ENCODE measurements at places on chromosomes 1 and 21.

- H3K27ac ChIP-seq: peak overlapping the region; percentile 70
- ATAC-seq: no peak
- H3K27me3 ChIP-seq: no peaks in the 10 kb centered on the region
- H3K4me1 ChIP-seq: peaks cover 16% of the 10 kb centered on the region
- H3K4me3 ChIP-seq: peak overlapping the region; percentile 58
Measured at GRCh38 chr1:11731691-11732283, 4.1 kb upstream of the AGTRAP start.

DNA sequence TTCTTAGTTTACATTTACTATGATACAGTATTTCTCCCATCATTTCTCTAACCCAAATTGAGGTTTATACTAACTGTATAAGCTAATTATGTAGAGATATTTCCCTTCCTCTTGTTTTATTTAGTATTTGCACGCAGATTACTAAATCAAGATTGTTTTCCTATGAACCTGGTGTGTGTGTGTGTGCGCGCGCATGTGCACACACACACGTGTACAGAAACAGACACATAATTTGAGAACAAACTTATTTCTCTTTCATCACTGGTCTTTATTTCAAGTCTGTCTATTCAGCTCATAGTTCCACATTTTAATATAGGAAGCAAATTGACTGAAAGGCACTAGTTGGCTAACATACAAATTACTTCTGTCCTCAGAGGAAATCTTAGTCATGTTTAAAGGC lies 19.7 kb upstream of the COL24A1 start:
- H3K36me3 ChIP-seq: no peaks in the 10 kb centered on the region
- H3K27me3 ChIP-seq: no peaks in the 10 kb centered on the region
- no peaks in the 10 kb centered on the region for H3K4me1 ChIP-seq
- ATAC-seq: no peak

DNA sequence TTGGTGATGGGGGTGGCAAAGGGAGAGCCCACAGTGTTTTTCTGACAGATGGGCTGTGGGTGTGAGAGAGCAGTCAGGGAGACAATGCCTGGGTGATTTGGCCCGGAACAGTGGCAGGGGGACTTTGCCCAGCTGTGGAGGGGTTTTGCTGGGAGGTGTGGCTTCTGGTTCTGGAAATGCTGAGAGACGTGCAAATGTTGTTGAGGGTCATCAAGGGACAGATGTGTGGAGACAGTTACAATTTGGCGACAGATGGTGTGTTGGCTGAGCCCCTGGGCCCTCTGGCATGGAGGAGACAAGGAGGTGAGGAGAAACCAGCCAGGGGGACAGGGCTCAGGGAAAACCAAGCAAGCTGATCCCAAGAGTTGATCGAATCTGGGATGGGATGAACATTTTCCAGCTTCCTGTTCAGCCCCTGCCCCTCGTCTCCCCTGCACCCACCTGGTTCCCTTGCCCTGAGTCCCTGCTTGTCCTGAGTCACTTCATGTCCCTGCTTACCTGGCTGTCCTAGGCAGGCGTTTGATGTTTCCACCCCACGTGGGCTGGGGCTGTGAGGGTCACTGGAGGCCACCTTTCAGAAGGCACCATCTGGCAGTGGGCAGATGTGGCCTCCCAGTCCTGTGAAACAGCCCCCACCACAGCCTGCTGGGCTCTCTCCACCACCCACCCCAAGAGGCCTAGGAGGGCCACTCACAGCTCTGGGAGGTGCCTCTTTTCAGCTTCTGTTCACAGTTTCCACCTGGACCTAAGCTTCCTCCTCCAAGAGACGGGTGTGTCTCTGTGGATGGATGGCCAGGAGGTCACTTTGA lies 15.8 kb upstream of the ZNF678 start:
- H3K4me3 ChIP-seq: no peak overlapping the region
- no peaks in the 10 kb centered on the region for H3K4me1 ChIP-seq
- H3K27ac ChIP-seq: peak overlapping the region; percentile 31
- H3K36me3 ChIP-seq: no peaks in the 10 kb centered on the region

- no peaks in the 10 kb centered on the region for H3K36me3 ChIP-seq
- H3K27me3 ChIP-seq: peaks cover 3% of the 10 kb centered on the region
- ATAC-seq: peak; percentile 100
- H3K4me1 ChIP-seq: peaks cover 5% of the 10 kb centered on the region
- H3K4me3 ChIP-seq: no peak overlapping the region
Measured at GRCh38 chr1:171877701-171878100, 36.4 kb downstream of the DNM3 start.

GRCh38 chr1:64090436-64090835 lies 113.0 kb upstream of the UBE2U start:
- no peak overlapping the region for H3K27ac ChIP-seq
- no peaks in the 10 kb centered on the region for H3K4me1 ChIP-seq
- H3K27me3 ChIP-seq: peaks cover 5% of the 10 kb centered on the region
- no peak overlapping the region for H3K4me3 ChIP-seq
- H3K36me3 ChIP-seq: no peaks in the 10 kb centered on the region

GRCh38 chr21:31502537-31503143 lies 156.9 kb upstream of the SOD1 start:
- no peak overlapping the region for H3K4me3 ChIP-seq
- H3K27me3 ChIP-seq: no peaks in the 10 kb centered on the region
- no peak for ATAC-seq
- H3K27ac ChIP-seq: no peak overlapping the region
- peaks cover 20% of the 10 kb centered on the region for H3K4me1 ChIP-seq
- no peaks in the 10 kb centered on the region for H3K36me3 ChIP-seq

DNA sequence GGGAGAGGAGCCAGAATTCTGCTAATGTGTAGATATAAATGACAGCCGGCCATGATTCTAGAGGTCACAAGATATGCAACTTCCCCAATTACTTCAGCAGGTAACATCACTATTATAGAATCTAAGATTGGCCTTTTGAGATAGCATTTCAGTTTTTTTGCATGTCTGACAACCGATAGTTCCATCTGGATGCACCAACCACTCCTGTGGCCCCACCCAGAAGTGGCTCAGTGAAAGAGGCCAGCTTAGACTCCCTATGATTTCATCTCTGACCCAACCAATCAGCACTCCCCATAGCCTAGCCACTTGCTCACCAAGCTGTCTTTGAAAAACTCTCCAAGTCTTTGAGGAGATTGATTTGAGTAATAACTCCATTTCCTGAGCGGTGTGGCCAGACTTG lies 30.3 kb upstream of the NUF2 start:
- peaks cover 12% of the 10 kb centered on the region for H3K36me3 ChIP-seq
- H3K27me3 ChIP-seq: no peaks in the 10 kb centered on the region
- no peak overlapping the region for H3K27ac ChIP-seq
- no peaks in the 10 kb centered on the region for H3K4me1 ChIP-seq
- no peak for ATAC-seq
- no peak overlapping the region for H3K4me3 ChIP-seq

GRCh38 chr1:25568834-25569596 lies 25.6 kb downstream of the LDLRAP1 start:
- H3K27ac ChIP-seq: peak overlapping the region; percentile 66
- no peaks in the 10 kb centered on the region for H3K27me3 ChIP-seq
- peaks cover 13% of the 10 kb centered on the region for H3K4me1 ChIP-seq
- H3K4me3 ChIP-seq: no peak overlapping the region

DNA sequence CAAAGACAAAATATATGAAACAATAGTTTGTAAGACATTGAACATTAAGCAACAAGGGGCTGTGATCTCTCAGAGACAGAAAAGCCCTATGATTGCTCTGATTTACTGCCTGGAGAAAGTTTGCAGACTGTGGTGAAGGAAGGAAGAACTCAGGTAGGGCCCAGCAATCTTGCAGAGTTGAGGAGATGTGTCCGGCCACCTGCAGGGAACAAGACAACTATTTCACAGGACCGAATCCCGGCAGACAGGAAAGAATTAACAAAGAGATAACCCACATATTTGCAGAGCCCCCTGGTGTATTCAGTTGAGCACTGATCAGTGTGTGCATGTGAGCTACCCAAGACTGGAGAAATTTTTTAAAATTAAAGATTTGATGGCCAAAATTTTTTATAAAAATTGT lies 58.3 kb upstream of the FMN2 start:
- ATAC-seq: no peak
- H3K4me3 ChIP-seq: no peak overlapping the region
- H3K27ac ChIP-seq: no peak overlapping the region
- H3K4me1 ChIP-seq: no peaks in the 10 kb centered on the region
- H3K27me3 ChIP-seq: peaks cover 4% of the 10 kb centered on the region
- H3K36me3 ChIP-seq: no peaks in the 10 kb centered on the region

DNA sequence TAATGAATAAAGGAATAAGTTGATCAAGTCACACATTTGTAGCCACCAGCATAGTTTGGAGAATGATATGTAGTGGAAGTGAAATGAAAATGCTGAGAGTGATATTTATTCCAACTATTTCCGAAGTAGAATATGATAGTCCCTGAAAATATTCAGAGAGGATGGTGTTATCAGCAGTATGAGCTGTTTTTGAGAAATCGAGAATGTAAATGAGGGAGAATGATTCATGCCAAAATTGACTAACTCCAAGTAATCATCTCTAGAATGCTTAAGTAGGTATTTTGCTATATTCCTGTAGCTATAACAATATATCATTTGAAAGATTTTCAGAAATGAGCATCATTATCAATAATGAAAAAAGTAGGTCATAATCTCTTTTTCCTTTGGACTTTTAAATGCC lies 178.9 kb downstream of the PDE4B start:
- no peaks in the 10 kb centered on the region for H3K4me1 ChIP-seq
- H3K36me3 ChIP-seq: no peaks in the 10 kb centered on the region
- H3K4me3 ChIP-seq: no peak overlapping the region
- peaks cover 6% of the 10 kb centered on the region for H3K27me3 ChIP-seq
- peak; percentile 77 for ATAC-seq

GRCh38 chr1:82634266-82634665 lies 833.5 kb downstream of the ADGRL2 start:
- no peak overlapping the region for H3K4me3 ChIP-seq
- no peaks in the 10 kb centered on the region for H3K4me1 ChIP-seq
- no peak for ATAC-seq
- no peaks in the 10 kb centered on the region for H3K27me3 ChIP-seq

GRCh38 chr1:44489481-44489880 lies 84.4 kb downstream of the RNF220 start:
- H3K27me3 ChIP-seq: peaks cover 19% of the 10 kb centered on the region
- H3K27ac ChIP-seq: no peak overlapping the region
- no peaks in the 10 kb centered on the region for H3K36me3 ChIP-seq
- no peaks in the 10 kb centered on the region for H3K4me1 ChIP-seq
- ATAC-seq: no peak

- H3K27ac ChIP-seq: no peak overlapping the region
- no peaks in the 10 kb centered on the region for H3K36me3 ChIP-seq
- no peak overlapping the region for H3K4me3 ChIP-seq
Measured at GRCh38 chr1:155030899-155031298, 2.7 kb downstream of the DCST2 start.

GRCh38 chr1:236018885-236019453 lies 45.9 kb downstream of the NID1 start:
- H3K27ac ChIP-seq: no peak overlapping the region
- no peaks in the 10 kb centered on the region for H3K36me3 ChIP-seq
- H3K4me3 ChIP-seq: no peak overlapping the region
- ATAC-seq: no peak
- H3K4me1 ChIP-seq: no peaks in the 10 kb centered on the region

- peaks cover 18% of the 10 kb centered on the region for H3K4me1 ChIP-seq
- no peak overlapping the region for H3K4me3 ChIP-seq
- H3K27ac ChIP-seq: peak overlapping the region; percentile 69
- ATAC-seq: no peak
Measured at GRCh38 chr1:204576422-204576821, 60.2 kb downstream of the MDM4 start.

- H3K36me3 ChIP-seq: no peaks in the 10 kb centered on the region
- H3K4me3 ChIP-seq: no peak overlapping the region
- ATAC-seq: no peak
- peaks cover 5% of the 10 kb centered on the region for H3K4me1 ChIP-seq
- no peaks in the 10 kb centered on the region for H3K27me3 ChIP-seq
Measured at GRCh38 chr21:33801424-33802405, 113.9 kb downstream of the ATP5PO start.

- H3K27ac ChIP-seq: no peak overlapping the region
- H3K4me3 ChIP-seq: no peak overlapping the region
- H3K27me3 ChIP-seq: no peaks in the 10 kb centered on the region
- H3K36me3 ChIP-seq: no peaks in the 10 kb centered on the region
- no peak for ATAC-seq
- no peaks in the 10 kb centered on the region for H3K4me1 ChIP-seq
Measured at GRCh38 chr1:246008363-246008831, 498.7 kb downstream of the SMYD3 start.

DNA sequence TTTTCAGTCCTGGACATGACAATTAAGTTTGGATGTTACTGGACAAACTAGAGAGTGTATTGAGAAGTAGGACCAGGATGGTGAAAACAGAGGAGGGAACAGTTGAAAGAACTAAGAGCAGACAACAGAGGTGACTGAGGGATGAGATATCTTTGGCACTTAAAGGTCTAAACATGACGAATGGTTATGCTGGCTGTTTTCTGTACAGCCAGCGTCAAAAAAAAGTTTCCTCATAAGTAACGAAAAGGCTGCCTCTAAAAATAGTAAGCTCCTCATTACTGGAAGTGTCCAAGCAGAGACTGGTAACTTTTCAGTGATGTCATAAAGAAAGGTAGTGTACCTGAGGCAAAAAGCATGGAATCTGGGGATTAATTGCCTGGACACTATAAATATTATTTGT lies 35.2 kb upstream of the AK4 start:
- ATAC-seq: no peak
- no peak overlapping the region for H3K4me3 ChIP-seq
- no peaks in the 10 kb centered on the region for H3K4me1 ChIP-seq
- H3K27ac ChIP-seq: no peak overlapping the region
- peaks cover 3% of the 10 kb centered on the region for H3K27me3 ChIP-seq

GRCh38 chr1:10678402-10678801 lies 118.0 kb downstream of the CASZ1 start:
- H3K27me3 ChIP-seq: no peaks in the 10 kb centered on the region
- H3K4me3 ChIP-seq: no peak overlapping the region

DNA sequence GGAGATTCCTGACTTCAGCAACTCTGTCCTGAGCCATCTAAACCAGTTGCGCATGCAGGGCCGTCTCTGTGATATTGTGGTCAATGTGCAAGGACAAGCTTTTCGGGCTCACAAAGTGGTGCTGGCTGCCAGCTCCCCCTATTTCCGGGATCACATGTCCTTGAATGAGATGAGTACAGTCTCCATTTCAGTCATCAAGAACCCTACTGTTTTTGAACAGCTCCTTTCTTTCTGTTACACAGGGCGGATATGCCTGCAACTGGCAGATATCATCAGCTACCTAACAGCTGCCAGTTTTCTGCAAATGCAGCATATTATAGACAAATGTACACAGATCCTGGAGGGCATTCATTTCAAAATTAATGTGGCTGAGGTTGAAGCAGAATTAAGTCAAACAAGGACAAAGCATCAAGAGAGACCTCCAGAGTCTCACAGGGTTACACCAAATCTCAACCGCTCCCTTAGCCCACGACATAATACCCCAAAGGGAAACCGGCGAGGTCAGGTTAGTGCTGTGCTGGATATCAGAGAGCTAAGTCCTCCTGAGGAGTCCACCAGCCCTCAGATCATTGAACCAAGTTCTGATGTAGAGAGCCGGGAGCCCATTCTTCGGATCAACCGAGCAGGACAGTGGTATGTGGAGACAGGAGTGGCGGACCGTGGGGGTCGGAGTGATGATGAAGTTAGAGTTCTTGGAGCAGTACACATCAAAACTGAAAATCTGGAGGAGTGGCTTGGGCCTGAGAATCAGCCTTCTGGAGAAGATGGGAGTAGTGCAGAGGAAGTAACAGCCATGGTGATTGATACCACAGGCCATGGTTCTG lies 2.3 kb downstream of the ZBTB37 start:
- H3K36me3 ChIP-seq: peaks cover 65% of the 10 kb centered on the region
- peak overlapping the region; percentile 97 for H3K27ac ChIP-seq
- peak; percentile 30 for ATAC-seq
- H3K4me1 ChIP-seq: peaks cover 21% of the 10 kb centered on the region
- peak overlapping the region; percentile 88 for H3K4me3 ChIP-seq

- no peaks in the 10 kb centered on the region for H3K4me1 ChIP-seq
- ATAC-seq: no peak
- H3K27me3 ChIP-seq: no peaks in the 10 kb centered on the region
- no peak overlapping the region for H3K4me3 ChIP-seq
Measured at GRCh38 chr1:240888039-240888786, 276.3 kb upstream of the GREM2 start.

All from activated T-helper 17 cell treated with anti-CD3 and anti-CD28 coated beads, Interleukin-2, amount 50 U/mL, for 72 hours (primary cell).